Left renal pelvis (tissue), 4 donors: ENCODE measurements at places on chromosomes 2 and 18.

- DNase-seq, result no peak
These were observed 11.4 kb downstream of the G6PC2 start for GRCh38 chr2:168912466-168912865.

DNA sequence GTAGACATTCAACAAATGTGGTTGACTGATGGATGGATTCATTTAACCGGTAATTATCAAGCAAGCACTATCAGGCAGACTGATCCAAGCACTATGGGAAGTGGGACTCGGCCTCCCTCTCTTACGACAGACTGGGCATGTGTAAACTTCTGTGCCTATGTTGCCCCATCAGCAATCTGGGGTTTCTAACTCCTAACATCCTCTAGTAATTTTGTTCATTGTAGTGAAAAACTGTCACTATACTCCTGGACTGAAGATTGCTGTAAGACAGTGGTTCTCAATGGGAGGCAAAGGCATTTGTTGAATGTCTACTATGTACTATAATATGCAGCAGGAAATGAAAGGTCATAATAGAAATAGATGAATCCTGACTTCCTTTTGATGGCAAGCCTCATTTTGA is 51.2 kb upstream of the CREB1 start:
- no peak for DNase-seq

DNA sequence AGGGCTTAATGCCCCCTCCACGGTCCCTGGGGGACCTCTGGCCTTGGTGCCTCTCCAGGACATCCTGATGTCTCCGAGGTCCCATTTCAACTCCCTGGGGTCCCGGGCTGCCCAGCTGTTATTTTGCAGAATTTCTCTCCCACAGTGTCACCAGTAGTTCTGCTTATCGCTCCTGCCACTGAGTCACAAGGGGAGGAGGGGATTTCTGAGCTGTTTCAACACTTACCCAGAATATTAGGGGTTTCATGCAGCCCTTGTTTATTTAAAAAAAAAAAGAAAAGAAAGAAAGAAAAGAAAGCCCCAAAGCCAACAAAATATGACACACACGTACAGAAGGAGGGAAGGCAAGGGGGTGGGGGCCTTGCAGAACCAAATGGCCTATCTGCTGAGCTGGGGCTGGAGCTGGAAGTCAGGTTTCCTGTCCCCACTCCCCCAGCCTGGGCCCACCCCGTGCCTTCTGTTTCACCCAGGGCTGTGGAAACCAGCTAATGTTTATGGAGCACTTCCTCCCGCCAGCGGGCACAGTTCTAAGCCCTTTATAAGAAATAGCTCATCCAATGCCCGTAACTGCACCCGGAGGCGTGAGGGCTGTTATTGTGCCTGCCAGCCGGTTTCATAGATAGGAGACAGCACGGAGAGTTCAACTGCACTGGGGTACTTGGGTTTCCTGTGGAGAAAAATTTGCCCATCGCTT is 8.4 kb upstream of the ARID5A start:
- DNase-seq, result no peak

GRCh38 chr2:118479020-118479419 is 368.4 kb downstream of the EN1 start:
- DNase-seq, result no peak

- DNase-seq, result no peak
These were observed 79.6 kb downstream of the SKA1 start for GRCh38 chr18:50454387-50454988.
